ENCODE measurements at places on chromosomes 16 and 17. TPM values are rescaled to one million over a fixed set of nuclear protein-coding genes. Genes with fewer than 3 reads are reported as not detected.

CMTM2 gene
- not detected for total RNA-seq

ABCC11 gene
- not detected for total RNA-seq

HASPIN gene
- 7.5 TPM for total RNA-seq

PPP1R27 gene
- not detected for total RNA-seq

SRR gene
- 34.8 TPM for total RNA-seq

SOCS7 gene
- 7.6 TPM for total RNA-seq

SLC16A11 gene
- total RNA-seq: 0.46 TPM

OR2C1 gene
- not detected for total RNA-seq

GHDC gene
- 14.0 TPM for total RNA-seq

NXPH3 gene
- total RNA-seq: 0.61 TPM

KRTAP2-3 gene
- not detected for total RNA-seq

TNFSF13 gene
- 1.6 TPM for total RNA-seq

LIMD2 gene
- 28.3 TPM for total RNA-seq

LDAF1 gene
- total RNA-seq: 45.1 TPM

MYH8 gene
- not detected for total RNA-seq

C16orf86 gene
- 6.8 TPM for total RNA-seq

KRTAP9-8 gene
- not detected for total RNA-seq

SLC16A5 gene
- 8.8 TPM for total RNA-seq
